T-helper 17 cell (primary cell): ENCODE measurements at places on chromosomes 1 and 21.

DNA sequence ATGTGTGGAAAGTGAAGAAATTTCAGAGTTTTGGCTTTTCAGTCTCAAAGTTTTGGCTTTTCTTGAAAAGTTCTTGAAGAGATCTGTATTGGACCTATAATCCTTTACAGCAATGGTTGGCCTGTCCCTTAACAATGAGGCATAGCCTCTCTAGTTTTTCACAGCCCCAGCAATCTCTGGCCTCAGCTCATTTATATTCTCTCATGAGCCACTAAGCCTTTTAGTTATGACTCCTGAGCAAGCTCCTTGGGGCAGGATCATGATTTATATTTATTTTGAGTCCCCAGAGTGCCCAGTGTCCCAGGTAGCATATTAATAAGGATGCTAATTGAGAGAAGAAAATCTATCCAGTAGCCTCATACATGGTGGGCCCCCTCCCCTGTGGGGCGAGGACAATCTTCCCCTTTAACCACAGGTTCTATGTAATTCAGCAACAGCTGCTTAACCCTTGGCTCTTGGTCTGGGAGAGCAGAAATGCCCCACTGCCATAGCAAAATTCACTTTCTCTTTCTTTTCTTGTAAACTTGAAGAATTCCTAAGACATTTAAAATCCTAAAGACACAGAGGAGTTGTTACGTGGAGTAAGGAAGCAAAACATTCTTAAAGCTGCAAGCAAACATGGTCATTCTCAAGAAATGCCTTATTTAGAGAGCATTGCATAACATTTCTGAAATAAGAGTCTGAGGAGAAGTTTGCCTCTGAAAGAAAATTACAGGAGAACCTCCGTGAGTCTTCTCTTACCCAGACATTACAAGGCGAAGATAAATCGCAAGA is 6.3 kb downstream of the NGF start:
- no peak for DNase-seq

GRCh38 chr1:30414086-30414850 is 309.1 kb downstream of the MATN1 start:
- no peak for DNase-seq

DNA sequence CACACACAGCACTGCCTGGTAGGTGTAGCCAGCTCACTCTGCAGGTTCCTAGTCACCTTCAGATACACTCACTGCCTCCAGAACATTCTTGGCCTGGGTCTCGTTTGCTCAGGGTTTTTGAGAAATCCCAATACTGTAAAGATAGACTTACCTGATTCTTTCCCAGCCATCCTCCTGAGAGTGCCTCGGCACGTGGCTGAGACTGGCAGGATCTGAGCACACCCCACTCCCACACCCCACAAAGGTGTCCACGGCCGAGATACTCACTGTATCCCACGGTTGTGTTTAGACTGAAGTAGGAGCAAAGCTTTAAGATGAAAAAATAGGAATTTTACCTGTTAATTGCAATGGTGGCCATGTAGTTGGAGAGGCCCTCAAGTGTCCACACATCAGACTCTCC is 33.4 kb downstream of the SNAP47 start:
- no peak for DNase-seq

- no peak for DNase-seq
Measured at GRCh38 chr1:88891951-88892340, 579 bp upstream of the GTF2B start.

DNA sequence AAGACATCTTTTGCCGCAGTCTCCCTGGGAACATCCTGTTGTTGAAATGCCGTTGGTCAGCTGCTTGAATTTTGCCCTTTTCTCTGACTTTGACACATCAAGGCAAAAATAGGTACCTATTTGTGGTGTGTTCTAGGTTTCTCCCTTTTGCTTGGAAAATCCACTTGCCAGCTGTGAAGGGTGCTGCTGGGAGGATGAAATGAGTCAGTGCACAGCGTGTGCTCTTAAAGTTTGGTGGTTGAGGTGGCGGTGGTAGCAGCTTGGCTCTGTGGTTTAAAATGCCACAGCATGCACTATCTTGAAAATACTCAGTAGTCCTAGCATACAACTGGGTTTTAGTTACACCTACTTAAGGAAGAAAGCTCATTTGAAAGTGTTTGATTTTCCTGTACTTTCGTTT is 183.8 kb downstream of the DHRS3 start:
- DNase-seq: no peak

DNA sequence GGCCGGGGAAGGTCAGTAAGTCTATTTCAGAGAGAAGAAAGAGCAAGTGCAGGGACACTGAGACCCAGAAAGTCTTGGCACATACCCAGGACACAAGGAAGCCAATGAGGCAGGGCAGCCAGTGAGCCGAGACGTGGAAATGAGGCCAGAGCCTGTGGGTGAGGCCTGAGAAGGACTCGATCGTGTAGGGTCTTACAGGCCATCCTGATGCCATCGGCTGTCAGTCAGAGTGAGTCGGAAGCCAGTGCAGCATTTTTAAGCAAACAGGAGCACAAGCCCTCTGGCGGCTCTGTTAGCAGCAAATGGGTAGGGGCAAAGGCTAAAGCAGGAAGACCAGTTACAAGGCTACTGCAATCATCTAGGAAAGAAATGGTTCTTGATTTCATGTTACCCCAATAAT is 6.1 kb upstream of the GJB3 start:
- DNase-seq: no peak

- DNase-seq: no peak
Measured at GRCh38 chr21:19640964-19641363, 1237.4 kb upstream of the TMPRSS15 start.

GRCh38 chr1:177023249-177023648 is 141.3 kb downstream of the ASTN1 start:
- DNase-seq: no peak

DNA sequence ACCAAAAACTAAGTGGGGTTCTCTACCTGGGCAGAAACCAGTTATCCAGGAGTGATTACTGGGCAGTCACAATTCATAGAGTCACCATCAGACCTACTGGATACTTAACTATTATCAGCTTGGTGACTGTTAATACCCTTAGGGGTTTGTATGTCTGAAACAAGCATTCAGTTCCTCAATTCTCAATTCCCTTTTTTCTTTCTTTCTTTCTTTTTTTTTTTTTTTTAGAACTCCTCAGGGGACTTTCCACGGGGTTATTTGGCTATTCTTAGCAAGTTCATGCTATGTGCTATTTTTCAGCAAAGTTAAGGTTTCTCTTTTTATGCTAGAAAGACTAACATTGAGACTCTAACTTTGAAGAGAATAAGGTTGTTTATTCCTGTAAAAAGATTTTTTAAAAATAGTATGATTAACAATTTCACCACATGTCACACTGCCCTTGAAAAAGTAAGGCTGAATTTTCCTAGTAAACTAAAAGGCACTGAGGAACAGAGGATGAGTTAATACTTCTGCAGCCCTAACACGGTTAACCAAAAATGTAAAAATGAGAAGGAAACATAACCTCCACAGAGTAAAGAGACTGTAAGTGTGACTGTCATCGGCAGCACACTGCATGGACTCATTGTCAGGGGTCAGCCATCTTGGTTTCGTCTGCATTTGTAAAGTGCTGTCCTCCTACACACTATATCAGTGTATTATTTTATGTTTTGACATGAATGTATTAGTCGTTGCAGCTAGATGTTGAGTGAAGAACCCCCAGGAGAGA is 310.2 kb downstream of the NTNG1 start:
- no peak for DNase-seq

DNA sequence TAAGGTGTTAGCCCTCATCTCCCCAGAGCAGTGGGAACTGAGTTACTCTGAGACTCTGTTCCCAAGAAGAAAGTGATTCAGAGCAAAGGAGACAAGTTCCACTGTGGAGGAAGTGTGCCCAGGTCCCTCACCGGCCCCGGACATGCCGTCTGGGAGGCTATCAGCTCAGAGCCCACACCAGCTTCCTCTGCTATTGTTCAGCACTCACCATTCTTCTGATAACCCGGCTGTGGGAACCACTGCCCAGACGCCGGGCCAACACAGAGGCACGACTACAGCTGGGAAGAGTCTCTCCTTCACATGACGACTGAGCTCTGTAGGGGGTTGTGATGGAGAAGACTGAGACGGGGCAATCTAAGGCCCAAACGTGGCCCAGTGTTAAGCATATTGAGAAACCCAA is 34.2 kb upstream of the GJA5 start:
- no peak for DNase-seq

DNA sequence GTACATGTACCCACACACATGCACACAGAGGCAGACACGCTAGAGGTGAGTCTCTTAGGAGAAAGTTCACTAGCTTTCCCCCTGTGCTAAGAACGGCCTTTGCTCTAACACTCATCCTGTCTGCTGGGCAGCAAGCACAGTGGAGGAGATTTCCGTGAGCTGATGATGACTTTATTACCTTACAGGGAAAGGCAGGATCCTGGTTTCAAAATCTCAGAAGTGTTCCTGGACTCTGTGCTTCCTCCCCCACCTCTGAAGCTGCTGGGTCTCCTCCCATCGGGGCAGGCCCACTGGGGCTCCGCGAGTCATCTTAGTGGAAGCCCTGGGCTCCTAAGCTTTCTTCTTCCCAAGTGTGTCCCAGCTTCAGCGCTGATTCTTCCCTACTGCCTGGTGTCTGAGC is 2.7 kb downstream of the FAM3B start:
- DNase-seq: no peak
